ENCODE measurements at places on chromosomes 2 and 18.

DNA sequence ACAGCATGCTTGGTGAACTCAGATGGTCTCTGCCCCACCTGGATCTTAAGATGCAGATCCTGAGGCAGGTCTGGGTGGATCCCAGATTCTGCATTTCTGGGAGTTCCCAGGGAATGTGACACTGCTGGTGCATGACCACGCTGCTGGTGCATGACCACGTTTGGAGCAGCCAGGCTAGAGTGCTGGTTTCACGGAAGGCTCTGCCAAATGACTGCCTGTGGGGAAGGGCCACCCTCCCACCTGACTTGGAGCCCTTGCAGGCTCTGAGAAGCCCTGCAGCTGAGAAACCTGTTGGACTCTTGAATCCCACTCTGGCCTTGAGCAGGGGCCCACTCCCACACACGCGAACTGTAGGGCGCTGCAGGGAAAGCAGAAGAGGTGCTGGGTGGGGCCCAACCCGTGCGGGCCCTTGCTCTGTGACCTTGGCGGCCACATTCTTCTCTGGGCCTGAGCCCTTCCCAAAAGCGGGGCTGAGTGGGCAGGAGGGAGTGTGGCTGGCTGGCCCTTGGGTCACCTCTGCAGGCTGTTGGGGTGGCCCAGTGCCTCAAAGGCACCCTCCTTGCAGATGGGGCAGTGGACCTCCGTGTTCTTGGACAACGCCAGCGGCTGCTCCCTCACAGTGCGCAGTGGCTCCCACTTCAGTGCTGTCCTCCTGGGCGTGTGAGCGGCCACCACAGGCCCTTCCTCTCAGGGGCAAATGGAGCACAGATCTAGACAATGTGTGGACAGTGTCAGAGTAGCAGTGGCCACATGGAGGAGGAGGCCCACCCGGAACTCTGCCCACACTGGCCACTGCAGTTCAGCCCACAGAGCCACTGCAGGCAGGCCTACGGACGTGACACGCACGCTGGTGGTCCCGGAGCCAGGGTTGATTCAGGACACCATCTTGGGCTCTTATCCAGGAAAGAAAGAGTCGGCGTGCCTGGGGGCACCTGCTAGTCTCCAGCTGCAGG, 7.9 kb downstream of the ERFE start:
- no peak for DNase-seq

- DNase-seq = peak; percentile 89
Measured at GRCh38 chr2:132577686-132578085, 92.3 kb downstream of the LYPD1 start.

- peak; percentile 22 for DNase-seq
Measured at GRCh38 chr18:61606759-61607158, 273.5 kb downstream of the CDH20 start.

- no peak for DNase-seq
Measured at GRCh38 chr18:36128530-36128870, 640 bp downstream of the SLC39A6 start.

- DNase-seq = no peak
Measured at GRCh38 chr2:25964891-25965290, 17.4 kb downstream of the KIF3C start.
